ENCODE measurements at places on chromosomes 4 and X. TPM values are rescaled to one million over a fixed set of nuclear protein-coding genes. Genes with fewer than 3 reads are reported as not detected.

GRCh38 chrX:44218465-44218864 lies 125.0 kb downstream of the EFHC2 start:
- no peak for DNase-seq

- DNase-seq, result no peak
Measured at GRCh38 chrX:72258174-72258573, 18.9 kb downstream of the RPS4X start.

DNA sequence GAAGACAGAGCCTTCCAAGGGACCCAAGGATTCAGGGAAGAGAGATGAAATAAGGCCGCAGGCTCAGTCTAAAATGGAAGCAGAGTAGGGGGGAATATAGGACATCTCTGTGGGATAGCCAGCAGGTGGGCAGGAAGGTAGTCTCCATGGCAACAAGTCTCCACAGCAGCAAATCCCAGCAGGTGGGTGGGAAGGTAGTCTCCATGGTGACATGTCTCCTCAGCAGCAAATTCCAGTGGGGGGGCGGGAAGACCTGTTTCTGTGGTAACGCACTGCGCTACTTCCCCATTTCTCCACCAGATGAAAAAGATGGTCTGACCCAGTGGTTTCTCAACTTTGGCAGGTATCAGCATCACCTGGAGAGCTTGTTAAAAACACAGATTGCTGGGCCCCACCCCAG lies 18.3 kb downstream of the NLGN3 start:
- DNase-seq, result no peak

DNA sequence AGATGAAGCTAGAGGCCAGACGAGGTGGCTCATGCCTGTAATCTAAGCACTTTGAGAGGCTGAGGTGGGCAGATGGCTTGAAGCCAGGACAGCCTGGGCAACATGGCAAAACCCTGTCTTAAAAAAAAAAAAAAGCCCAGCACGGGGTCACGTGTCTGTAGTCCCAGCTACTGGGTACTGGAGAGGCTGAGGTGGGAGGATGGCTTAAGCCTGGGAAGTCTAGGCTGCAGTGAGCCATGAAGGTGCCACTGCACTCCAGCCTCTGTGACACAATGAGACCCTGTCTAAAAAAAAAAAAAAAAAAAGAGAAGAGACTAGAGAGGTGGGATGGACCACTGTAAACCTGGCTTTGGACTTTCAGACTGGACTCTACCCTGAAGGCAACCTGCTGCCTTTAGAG lies 10.7 kb upstream of the LRBA start:
- no peak for DNase-seq

DNA sequence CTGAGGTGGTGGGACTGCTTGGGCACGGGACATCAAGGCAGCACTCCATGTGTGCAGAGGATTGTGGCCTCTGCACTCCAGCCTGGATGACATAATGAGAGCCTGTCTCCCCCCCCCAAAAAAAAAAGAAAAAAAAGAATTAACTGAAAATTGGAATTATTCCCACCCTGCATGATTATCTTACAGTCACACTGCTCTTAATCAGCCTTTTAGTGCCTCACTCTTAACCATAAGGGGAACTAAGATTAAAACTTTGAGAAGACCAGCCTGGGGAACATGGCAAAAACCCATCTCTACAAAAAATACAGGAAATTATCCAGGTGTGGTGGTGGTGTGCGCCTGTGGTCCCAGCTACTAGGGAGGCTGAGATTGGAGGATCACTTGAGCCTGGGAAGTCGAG lies 94.6 kb downstream of the UBE2K start:
- no peak for DNase-seq

- no peak for DNase-seq
Measured at GRCh38 chr4:121510341-121510874, 129.6 kb upstream of the QRFPR start.

DNA sequence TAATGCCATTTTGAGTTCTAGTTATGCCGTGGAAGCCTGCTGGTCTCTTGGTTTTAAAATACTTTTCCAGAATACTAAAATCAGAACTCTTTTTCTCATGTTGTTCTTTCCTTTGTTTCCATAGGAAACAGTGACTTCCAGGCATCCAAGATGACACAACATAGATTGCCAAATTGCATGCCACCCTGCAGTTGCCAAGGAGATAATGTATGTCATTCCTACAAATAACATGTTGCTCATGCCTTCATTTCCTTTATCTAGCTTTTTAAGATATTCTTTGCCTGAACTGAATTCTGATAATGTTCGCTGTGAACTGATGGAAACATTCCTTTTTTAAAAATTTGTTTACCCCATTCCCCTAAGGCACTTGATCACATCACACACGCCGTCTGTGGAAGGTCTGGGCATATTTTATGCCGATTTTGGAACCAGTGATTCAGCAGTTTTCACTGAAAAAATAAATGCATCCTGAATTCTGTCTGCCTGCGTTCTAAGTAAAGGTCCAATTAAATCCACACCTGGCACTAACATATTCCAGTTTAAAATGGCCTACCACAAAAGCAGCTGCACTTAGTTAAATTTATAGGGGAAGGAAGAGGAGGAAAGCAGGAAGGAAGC lies 38.0 kb upstream of the COX7B2 start:
- DNase-seq, result no peak

DNA sequence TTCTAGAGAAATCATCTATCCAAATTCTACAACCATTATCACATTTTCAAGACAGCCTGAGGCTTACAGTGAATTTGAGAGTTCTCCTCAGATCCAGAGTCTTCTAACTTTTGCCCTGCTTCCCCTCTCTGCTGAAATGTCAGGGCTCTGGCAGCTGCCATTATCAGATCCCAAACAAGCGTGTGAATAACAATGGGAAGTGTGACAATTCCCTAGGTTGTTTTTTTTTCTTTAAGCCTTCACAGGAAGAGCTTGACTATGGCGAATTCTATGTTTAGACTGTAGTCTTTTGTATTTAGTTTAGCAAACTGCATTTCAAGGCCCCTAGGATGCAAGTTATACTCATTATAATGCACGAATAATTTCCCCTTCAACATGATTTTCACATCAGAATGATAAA lies 61.3 kb upstream of the KDR start:
- DNase-seq, result no peak

DNA sequence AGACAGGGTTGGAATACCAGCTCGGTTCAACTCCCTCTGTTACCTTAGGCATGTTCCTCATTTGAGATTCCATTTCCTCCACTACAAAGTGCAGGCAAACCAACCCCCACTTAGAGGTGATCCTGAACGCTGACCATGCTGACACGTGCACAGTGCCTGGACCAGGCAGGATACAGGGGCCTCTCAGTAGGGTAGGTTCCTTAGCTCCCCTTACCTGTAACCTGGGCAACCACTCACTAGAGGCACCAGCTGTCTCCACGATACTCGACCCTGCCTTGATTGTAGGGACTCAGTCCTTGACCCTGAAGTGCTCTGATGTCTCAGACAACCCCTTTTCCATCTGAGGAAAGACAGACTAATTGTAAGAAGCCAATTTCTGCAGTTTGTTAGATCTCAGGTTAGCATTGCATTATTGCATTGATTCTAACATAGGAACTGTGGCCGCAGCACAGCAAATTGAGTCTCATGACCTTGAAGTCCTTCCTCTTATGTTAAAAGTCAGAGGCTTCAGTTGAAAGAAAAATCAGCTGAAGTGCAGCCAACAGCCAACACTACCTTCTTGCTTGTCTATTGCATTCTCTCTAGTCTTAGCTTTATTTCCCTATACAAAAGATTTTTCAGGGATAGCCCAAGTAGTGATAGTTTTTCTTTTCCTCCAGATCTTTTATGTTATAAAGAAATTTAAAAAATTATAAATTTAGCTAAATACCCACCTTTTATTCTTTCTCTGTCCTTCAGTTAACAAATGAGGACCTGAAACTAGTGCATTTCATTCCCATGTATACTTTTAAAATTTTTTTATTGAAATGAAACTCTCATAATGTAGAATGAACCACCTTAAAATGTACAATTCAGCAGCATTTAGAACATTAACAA lies 11.2 kb upstream of the C1QTNF7 start:
- DNase-seq, result no peak

DNA sequence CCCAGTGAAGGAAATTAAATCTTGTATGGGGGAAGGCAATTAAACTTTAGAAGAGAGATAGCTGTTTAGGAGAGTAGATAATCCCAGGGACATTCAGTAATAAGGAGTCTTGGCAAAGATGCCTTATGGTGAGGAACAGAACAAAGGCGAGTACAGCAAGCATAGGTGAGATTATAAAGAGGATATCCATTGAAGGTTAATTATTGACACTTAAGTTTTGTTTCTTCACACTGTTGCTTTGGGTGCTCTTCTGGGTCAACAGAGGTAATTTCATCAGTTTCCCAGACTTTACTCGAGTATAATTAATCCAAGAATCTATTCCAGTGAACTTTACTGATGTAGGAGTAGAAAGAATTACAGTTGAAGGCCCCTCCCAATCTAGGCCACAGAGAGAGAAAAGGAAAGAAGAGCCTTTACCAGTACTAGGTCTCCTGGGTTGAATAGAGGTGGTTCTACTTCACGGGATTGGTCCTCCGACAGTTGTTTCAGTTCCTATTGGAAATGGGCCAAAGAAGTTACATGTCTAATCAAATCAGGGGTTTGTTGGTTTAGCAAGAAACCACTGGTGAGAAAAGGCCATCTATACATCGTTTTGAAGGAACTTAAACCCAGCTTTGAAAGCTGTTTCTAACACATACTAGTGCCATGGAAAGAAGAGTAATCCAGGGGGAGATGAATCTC lies 27.2 kb downstream of the EPGN start:
- DNase-seq, result no peak

The TMEM175 gene
- total RNA-seq, result 51.7 TPM

The RTL3 gene
- total RNA-seq, result not detected
